ENCODE measurements at places on chromosomes 1 and 21.

GRCh38 chr1:67166196-67166595 lies at the start of gene IL23R:
IL23R (plus strand) TSS chr1:67166454; CDS start chr1:67168121, 1,667 bp downstream.
- no peak for DNase-seq

- DNase-seq, result no peak
Observed at GRCh38 chr1:221035662-221036153, 156.5 kb downstream of the HLX start.

GRCh38 chr1:176876966-176877515 lies 287.5 kb downstream of the ASTN1 start:
- no peak for DNase-seq

DNA sequence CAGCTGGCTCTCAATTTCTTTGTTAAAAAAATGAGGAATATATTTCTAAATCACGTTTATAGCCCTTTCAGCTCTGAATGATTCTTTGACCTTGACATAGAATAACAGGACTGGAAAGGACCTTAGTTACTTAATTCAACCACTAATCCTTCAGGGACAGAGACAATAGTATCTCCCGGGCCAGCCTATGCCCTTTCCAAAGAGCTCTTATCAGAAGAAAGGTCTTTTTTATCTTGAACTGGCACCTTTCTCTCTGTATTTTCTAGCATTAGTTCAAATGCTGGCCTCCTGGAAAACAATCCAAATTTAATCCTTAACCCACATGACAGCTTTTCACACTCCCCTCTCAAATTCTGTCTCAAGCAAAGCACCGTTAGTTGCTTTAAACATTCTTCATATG lies 44.8 kb upstream of the FBXO28 start:
- no peak for DNase-seq

- no peak for DNase-seq
Observed at GRCh38 chr1:11885916-11886315, 27.2 kb upstream of the NPPB start.

GRCh38 chr1:19317126-19317910 lies 5.2 kb downstream of the SLC66A1 start:
- DNase-seq, result no peak

- no peak for DNase-seq
Observed at GRCh38 chr1:205970486-205970885, 27.2 kb upstream of the SLC26A9 start.

- DNase-seq, result no peak
Observed at GRCh38 chr1:234595899-234596298, 14.1 kb downstream of the IRF2BP2 start.

- no peak for DNase-seq
Observed at GRCh38 chr21:34034369-34035014, 38.9 kb upstream of the MRPS6 start.

GRCh38 chr1:59063501-59063900 lies 233.4 kb upstream of the FGGY start:
- no peak for DNase-seq

- no peak for DNase-seq
Observed at GRCh38 chr1:86498281-86498680, 29.6 kb downstream of the CLCA1 start.

GRCh38 chr1:167935216-167936067 lies 1.0 kb upstream of the DCAF6 start:
- no peak for DNase-seq

GRCh38 chr1:230502996-230503395 lies 76.9 kb upstream of the PGBD5 start:
- no peak for DNase-seq

DNA sequence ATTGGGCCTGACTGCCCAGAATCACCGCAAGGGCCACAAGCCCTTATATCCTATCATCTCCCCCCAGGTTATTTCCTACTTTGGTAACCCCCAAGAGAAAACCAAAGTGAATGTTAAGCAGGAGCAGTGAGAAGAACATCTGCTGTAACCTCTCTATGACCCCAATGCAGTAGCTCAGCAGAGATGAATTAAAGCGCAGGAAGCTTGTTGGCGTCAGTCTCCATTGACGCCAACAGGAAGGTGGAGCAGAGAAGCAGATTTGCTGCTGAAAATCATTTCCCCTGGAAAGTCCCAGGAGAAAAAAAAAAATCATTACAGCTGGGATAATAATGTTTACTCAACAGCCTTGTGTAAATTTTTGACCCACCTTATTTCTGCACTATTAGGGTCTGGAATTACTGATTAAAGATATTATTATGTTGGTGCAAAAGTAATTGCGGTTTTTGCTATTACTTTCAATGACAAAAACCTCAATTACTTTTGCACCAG lies 33.2 kb upstream of the FAM163A start:
- no peak for DNase-seq

- no peak for DNase-seq
Observed at GRCh38 chr1:8423692-8424538, 106.0 kb downstream of the SLC45A1 start.

All from activated CD8-positive, alpha-beta memory T cell treated with anti-CD3 and anti-CD28 coated beads for 1 hour (primary cell).